Sigmoid colon (tissue), 7 donors: ENCODE measurements at places on chromosomes 13 and 19. TPM values are rescaled to one million over a fixed set of nuclear protein-coding genes. Genes with fewer than 3 reads are reported as not detected.

DNA sequence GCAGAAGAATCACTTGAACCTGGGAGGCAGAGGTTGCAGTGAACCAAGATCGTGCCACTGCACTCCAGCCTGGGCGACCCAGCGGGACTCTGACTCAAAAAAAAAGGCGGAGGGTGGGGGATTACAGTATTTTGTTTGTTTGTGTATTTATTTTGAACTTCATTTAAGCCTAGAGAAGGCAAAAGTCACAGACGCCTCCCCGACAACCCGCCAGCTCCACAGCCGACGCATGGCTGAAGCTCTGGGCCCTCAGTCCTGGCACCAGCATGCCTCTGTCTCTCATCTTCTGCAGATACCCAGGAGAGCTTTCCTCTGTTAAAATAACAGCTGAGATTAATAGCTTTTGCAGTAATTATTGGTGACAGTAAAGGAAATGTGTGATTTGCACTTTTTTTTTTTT, 17.2 kb upstream of the PDCD5 start:
- H3K36me3 ChIP-seq: no peaks in the 10 kb centered on the region
- no peaks in the 10 kb centered on the region for H3K27me3 ChIP-seq
- H3K27ac ChIP-seq: no peak overlapping the region
- DNase-seq: no peak
- H3K4me1 ChIP-seq: no peaks in the 10 kb centered on the region

DNA sequence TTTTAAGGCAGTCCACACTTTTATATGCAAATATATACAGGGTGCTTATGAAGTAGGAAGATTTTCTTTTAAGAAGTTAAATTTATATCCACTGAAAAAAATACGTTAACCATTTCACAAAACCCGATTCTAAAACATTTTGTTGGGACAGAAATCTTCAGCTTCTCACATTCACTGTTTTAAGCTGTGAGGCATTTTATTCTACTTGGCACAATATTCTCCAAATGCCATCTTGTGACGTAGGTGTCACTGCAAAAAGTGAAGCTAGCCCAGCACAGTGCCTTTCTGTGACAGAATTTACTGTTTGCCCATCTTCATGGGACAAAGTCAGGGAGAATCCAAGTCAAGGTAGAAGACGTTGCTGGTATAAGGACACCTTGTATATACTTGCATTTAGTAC, 94.5 kb upstream of the SLC15A1 start:
- H3K4me3 ChIP-seq: no peak overlapping the region
- H3K36me3 ChIP-seq: peaks cover 7% of the 10 kb centered on the region

BCL3 gene
- 69.0 TPM for total RNA-seq

- no peaks in the 10 kb centered on the region for H3K27me3 ChIP-seq
- H3K36me3 ChIP-seq: no peaks in the 10 kb centered on the region
- H3K27ac ChIP-seq: no peak overlapping the region
- DNase-seq: no peak
Measured at GRCh38 chr13:97588993-97589392, 155.0 kb downstream of the RAP2A start.

RNF225 gene
- total RNA-seq: not detected

LILRB2 gene
- total RNA-seq: 3.6 TPM

CYSLTR2 gene
- 0.82 TPM for total RNA-seq

DNA sequence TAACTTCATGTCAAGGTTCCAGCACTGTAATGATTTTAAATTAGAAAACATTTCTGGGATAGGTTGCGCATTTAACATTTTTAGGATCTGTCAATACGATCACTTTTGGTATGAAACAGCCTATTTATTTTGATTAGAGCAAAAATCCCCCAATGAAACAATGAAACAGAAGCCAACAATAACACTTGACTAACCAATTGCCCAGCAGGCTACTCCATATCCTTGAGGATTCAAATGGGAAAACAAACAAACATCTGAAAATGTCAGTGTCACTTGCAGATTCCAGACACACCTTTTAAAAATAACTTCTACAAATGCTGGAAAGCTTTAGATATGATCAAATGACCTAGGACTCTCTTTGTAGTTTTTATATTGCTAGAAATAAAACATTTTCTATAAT, 1412.5 kb upstream of the PRR20A start:
- H3K36me3 ChIP-seq: no peaks in the 10 kb centered on the region
- no peaks in the 10 kb centered on the region for H3K4me1 ChIP-seq
- no peak overlapping the region for H3K4me3 ChIP-seq
- H3K27ac ChIP-seq: no peak overlapping the region
- H3K27me3 ChIP-seq: no peaks in the 10 kb centered on the region

DNA sequence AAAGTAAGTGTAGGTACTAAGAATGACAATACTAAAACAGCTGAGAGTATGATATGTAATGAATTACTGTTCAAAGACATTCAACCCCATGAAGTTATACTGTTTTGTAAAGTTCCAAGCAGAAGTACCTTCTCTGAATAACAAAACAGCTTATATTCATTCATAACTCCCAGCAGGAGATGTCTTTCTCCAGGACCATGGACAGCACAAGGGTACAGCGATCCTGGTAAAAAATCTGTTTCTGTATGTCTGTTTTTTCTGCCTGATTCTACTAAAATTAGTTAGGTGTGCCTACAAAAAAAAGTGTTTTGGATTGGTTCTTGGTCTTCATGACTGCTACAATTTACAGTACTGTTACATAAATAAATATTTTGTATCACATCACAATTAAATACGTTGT, 172.5 kb upstream of the SLITRK5 start:
- no peak for DNase-seq
- H3K4me3 ChIP-seq: no peak overlapping the region
- H3K36me3 ChIP-seq: no peaks in the 10 kb centered on the region
- no peaks in the 10 kb centered on the region for H3K27me3 ChIP-seq
- no peaks in the 10 kb centered on the region for H3K4me1 ChIP-seq

ZNF284 gene
- 2.3 TPM for total RNA-seq

- peaks cover 10% of the 10 kb centered on the region for H3K4me1 ChIP-seq
- peak; percentile 79 for DNase-seq
- no peaks in the 10 kb centered on the region for H3K27me3 ChIP-seq
Measured at GRCh38 chr13:80341756-80342370, 937 bp upstream of the SPRY2 start.

- H3K27ac ChIP-seq: no peak overlapping the region
- peaks cover 14% of the 10 kb centered on the region for H3K27me3 ChIP-seq
- H3K4me3 ChIP-seq: peak overlapping the region; percentile 32
Measured at GRCh38 chr19:843836-844545, 3.2 kb downstream of the PRTN3 start.

- no peaks in the 10 kb centered on the region for H3K4me1 ChIP-seq
- no peak for DNase-seq
- no peaks in the 10 kb centered on the region for H3K36me3 ChIP-seq
- H3K4me3 ChIP-seq: no peak overlapping the region
- H3K27ac ChIP-seq: no peak overlapping the region
- peaks cover 51% of the 10 kb centered on the region for H3K27me3 ChIP-seq
Measured at GRCh38 chr13:112971288-112971643, 2.3 kb downstream of the MCF2L start.

GRCh38 chr19:46618670-46619231, 6.1 kb downstream of the PTGIR start:
- H3K4me1 ChIP-seq: peaks cover 57% of the 10 kb centered on the region
- H3K4me3 ChIP-seq: no peak overlapping the region
- H3K27ac ChIP-seq: no peak overlapping the region
- H3K27me3 ChIP-seq: no peaks in the 10 kb centered on the region
- DNase-seq: no peak

DNA sequence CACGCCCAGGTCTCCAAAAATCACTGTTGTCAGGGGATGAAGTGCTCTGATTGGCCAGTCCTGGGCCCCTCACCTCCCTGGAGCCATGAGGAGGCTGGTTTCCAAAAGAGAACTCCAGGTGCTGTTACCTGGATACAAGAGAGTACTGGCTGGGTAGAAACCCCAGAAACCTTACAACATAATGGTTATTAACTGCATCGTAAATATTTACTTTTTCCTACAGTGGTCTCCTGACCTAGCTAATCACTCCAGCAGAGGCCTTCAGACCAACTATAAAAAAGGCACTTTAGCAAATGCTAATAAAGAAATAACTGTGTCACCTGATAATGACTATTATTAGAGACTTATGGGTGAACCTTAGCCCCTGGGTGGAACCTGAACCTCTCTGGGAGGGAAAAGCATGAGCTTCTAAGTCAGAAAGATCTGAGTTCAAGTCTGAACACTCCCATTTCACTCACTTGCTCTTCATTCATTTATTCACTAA, 1.5 kb upstream of the IGSF23 start:
- no peaks in the 10 kb centered on the region for H3K4me1 ChIP-seq
- H3K4me3 ChIP-seq: no peak overlapping the region
- no peak for DNase-seq
- no peaks in the 10 kb centered on the region for H3K27me3 ChIP-seq
- no peaks in the 10 kb centered on the region for H3K36me3 ChIP-seq

GRCh38 chr13:57675526-57675925, 44.0 kb downstream of the PCDH17 start:
- no peaks in the 10 kb centered on the region for H3K27me3 ChIP-seq
- H3K4me3 ChIP-seq: no peak overlapping the region

DNA sequence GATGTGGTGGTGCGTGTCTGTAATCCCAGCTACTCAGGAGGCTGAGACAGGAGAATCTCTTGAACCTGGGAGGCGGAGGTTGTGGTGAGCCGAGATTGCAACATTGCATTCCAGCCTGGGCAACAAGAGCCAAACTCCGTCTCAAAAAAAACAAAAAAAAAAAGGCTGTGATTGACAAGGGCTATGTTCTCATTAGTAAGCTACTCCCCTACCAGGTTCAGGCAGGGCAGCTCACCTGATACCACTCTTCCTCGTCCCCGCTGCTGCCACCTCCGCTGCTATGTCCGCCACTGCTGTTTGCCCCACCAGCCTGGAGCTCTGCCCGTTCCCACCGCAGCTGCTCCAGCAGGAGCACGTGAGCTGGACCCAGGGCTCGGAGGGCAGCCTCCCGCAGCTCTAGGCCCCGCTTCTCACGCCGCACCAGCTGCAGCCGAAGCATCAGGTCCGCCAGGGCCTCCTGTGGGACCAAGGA, 9.4 kb downstream of the USHBP1 start:
- H3K4me3 ChIP-seq: no peak overlapping the region
- no peaks in the 10 kb centered on the region for H3K27me3 ChIP-seq
- no peaks in the 10 kb centered on the region for H3K4me1 ChIP-seq
- no peaks in the 10 kb centered on the region for H3K36me3 ChIP-seq

- peaks cover 42% of the 10 kb centered on the region for H3K36me3 ChIP-seq
- no peak overlapping the region for H3K27ac ChIP-seq
- H3K27me3 ChIP-seq: no peaks in the 10 kb centered on the region
- no peak for DNase-seq
Measured at GRCh38 chr19:18262144-18262543, 12.1 kb downstream of the IQCN start.

DNA sequence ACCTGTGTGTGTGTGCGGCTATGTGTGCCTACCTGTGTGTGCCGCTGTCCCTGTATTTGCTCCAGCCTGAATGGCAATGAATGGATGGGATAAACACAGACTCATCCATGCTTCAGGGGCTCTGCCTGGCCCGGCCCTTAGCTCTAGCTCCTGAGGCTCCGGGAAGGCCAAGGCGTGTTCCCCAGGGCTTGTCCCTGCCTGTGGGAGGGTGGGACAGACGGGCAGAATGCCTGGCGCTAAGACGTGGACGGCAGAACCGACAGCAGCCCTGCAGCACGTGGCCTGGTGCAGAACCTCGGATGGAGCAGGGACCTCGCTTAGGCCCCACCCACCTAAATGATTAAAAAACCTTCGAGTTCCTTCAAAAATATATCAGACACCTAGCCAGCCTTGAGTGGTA, 57.8 kb upstream of the C13orf46 start:
- no peak overlapping the region for H3K27ac ChIP-seq
- H3K4me1 ChIP-seq: peaks cover 60% of the 10 kb centered on the region

DNA sequence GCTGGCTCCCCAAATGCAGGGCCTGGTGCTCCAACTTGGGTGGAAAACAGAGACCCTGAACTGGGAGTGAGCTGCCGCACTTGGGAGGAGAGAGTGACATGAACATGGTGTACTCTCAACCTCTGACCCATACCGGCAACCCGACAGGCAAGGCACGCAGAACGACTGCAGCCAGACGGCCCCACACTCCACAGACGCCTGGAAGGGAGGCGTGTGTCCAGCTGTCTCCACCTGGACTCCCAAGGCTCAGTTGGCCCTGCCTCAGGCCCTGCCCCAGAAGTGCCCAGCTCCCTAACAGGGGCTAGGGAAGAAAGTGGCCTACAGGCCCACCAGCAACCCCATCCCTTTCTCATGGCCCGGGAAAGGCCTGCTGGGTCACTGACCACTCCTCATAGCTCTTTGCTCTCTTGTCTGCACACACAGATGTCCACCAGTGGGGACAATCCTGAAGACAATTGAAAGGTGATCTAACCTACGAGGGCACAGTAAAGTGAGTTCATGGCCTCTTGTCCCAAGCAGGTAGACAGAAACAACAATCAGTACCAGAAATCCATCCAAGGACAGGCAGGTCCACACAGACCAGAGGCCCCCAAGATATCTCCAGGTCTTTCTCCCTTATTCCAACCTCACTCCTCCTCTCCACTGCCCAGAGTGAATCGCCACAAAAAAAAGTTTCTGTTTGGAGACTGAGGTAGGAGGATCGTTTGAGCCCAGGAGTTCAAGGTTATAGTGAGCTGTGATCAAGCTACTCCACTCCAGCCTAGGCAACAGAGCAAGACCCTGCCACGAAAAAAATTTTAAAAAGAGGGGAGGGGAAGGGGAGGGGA, 28.2 kb downstream of the ELL start:
- H3K4me3 ChIP-seq: no peak overlapping the region
- DNase-seq: peak; percentile 79
- H3K27ac ChIP-seq: peak overlapping the region; percentile 53
- H3K27me3 ChIP-seq: no peaks in the 10 kb centered on the region
- no peaks in the 10 kb centered on the region for H3K4me1 ChIP-seq
- no peaks in the 10 kb centered on the region for H3K36me3 ChIP-seq

CACNG6 gene
- total RNA-seq: not detected

ADAMTS10 gene
- 21.9 TPM for total RNA-seq

ZNF787 gene
- total RNA-seq: 11.8 TPM

DNA sequence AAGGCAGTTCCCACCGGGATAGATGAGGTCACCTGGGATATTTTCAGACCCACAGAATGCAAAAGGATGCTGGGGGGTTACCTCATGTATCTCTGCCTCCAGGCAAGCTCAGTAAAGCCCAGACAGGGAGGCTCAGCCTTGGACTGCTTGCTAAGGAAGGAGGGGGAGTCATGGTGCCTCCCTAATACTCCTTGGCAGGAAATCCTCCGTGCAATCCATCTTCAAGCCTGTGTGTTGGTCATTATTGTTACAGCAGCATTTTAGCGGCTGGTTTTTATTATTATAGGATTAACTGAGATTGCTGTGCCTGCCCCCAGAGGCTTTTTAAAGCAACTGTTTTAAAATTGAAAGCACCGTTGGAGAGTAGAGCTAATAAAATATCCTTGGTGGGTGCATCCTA, 188.5 kb upstream of the UBL3 start:
- H3K27ac ChIP-seq: no peak overlapping the region
- no peaks in the 10 kb centered on the region for H3K27me3 ChIP-seq
- no peaks in the 10 kb centered on the region for H3K4me1 ChIP-seq
- no peak overlapping the region for H3K4me3 ChIP-seq
- no peaks in the 10 kb centered on the region for H3K36me3 ChIP-seq

MEDAG gene
- 14.3 TPM for total RNA-seq

GRCh38 chr19:11225172-11225571, 14.2 kb upstream of the ANGPTL8 start:
- no peak overlapping the region for H3K27ac ChIP-seq
- no peak for DNase-seq
- no peak overlapping the region for H3K4me3 ChIP-seq
- H3K36me3 ChIP-seq: peaks cover 13% of the 10 kb centered on the region
- H3K27me3 ChIP-seq: no peaks in the 10 kb centered on the region

- no peak overlapping the region for H3K4me3 ChIP-seq
- DNase-seq: no peak
- peaks cover 25% of the 10 kb centered on the region for H3K27me3 ChIP-seq
- no peaks in the 10 kb centered on the region for H3K36me3 ChIP-seq
Measured at GRCh38 chr19:4585556-4585955, 26.1 kb upstream of the SEMA6B start.
